ENCODE measurements at places on chromosomes 4 and X. TPM values are rescaled to one million over a fixed set of nuclear protein-coding genes. Genes with fewer than 3 reads are reported as not detected.

UGT2A1 gene
- total RNA-seq, result not detected

TBX22 gene
- not detected for total RNA-seq

NPY2R gene
- total RNA-seq, result 0.42 TPM

NUP62CL gene
- not detected for total RNA-seq

UCP1 gene
- not detected for total RNA-seq

NPY1R gene
- 3.6 TPM for total RNA-seq

CT83 gene
- not detected for total RNA-seq

TRIML2 gene
- not detected for total RNA-seq
